SK-N-SH (cell line): ENCODE measurements at places on chromosomes 5 and 9. TPM values are rescaled to one million over a fixed set of nuclear protein-coding genes. Genes with fewer than 3 reads are reported as not detected.
A peak's percentile ranks its signal among the peaks of the same experiment; 100 is the strongest.

GRCh38 chr5:36696059-36696673 is 89.8 kb downstream of the SLC1A3 start:
- DNase-seq, result peak; percentile 59

- DNase-seq, result no peak
Measured at GRCh38 chr5:98779264-98779877, 5.9 kb downstream of the RGMB start.

DNA sequence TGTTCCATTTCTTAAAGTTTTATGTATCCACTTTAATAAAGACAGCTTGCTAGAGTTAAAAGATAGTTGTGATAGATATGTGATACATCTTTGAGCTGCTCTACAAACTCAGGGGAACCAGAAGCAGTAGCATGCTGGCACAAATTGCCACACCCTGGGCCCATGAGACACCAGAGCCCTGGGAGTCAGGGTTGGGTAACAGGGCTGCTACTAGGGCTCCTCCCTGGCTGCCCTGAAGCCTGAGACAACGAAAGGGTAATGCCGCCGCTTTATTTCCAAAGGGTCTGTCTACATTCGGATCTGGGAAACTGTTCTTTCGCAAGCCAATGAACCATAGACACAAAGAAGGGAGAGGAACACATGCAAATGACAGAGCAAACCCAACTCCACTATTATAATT is 29.2 kb downstream of the PTPN3 start:
- no peak for DNase-seq

GRCh38 chr5:96433066-96433447 is at the start of gene PCSK1:
PCSK1 (minus strand) TSS chr5:96433248; CDS start chr5:96433042, 206 bp downstream.
- peak; percentile 44 for DNase-seq

GRCh38 chr9:88748566-88749261 is 213.7 kb downstream of the NXNL2 start:
- DNase-seq, result no peak

DNA sequence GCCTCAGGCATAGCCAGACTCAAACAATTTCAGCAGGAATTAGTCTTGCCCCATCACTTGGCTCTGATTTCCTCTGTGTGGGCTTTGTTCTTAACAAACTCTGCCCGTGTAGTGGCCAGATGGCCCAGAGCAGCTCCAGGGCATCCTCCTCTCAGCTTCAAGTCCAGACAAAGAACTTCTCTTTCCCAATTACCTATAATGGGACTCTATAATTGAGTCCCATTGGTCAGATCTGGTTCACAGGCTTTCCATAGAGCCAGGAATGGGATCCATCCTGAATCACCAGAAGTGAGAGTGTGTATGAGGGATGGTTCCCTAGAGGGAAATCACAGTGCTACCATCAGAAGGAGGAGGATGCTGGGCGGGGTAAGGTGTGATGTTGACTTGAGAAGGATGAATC is 515.8 kb downstream of the KIF4B start:
- peak; percentile 42 for DNase-seq

DNA sequence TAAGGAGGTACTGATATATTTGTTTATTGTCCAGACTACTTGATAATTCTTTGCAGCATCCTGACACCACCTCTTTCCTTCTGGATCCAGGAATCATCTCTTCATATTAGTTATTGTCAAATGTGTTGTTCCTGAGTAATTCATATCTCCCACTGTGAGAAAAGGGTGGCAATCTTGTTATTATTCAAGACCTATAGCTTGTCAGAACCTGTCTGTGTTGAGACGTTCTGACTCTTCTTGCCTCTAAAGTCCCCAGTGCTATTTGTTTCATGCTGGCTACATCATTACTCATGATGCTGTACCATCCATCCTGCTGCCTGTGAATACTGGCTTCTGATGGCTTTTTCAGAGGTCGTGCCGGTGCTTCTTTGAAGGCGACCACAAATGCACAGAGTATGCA is 68.7 kb upstream of the TAF11L2 start:
- no peak for DNase-seq

GRCh38 chr5:172533399-172534228 is 79.3 kb upstream of the SH3PXD2B start:
- no peak for DNase-seq

DNA sequence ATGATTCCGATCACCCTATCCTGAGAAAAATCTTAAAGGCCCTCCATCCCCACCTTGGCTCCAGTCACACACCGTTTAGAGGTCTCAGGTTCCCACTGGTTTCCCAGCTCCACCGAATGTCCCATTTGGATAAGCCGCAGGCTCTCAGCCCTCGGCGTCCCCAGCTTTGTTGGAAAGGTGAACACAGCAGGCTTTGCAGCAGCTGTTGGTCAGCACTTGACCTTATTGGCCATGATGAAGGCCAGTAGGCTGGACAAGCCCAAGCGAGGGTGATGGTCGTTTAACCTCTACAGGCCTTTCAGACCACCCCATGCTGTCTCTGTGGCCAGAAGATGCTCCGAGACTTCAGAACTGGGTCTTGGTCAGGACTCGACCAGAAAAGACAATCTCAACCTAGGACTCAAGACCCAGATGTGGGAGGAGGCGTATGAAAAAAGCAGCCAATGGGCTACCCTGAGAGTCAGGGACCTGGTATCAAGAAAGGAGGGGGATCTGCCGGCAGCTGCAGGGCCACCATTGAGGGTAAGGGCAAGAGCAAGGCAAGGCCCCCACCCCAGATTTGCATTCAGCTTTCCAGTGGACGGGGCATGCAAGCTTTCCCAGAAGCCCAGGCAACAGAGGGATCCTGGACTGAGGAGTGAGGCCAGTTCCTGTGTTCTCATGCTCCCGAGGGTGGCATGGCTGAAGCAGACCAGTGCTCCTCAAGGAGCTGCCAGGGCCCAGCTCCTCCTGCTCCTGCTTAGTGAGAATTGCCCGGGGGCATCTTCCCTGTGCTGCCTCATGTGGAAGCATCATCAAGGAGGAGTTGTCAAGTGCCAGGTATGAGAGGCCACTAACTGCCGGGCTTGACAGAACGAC is 13.4 kb downstream of the UBE2QL1 start:
- DNase-seq, result no peak

DNA sequence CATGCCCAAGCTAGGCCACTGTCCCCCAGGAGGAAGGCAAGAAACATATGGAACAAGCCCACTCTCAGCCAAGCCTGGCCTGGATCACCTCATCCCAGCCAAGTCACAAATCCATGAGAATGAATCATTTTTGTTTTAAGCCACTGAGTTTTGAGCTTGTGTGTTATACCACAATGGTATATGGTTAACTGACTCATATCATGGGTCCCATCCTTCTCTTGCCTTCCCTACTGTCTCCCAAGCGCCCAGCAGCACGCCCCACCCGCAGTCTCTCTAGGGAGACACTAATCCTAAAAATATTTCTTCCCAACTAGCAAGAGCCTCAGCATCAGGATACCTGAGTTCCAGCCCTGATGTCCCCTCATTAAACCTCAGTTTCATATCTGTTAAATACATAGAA is 248.1 kb downstream of the CDK5RAP2 start:
- no peak for DNase-seq

GRCh38 chr5:68991279-68992084 is 102.3 kb upstream of the SLC30A5 start:
- DNase-seq, result no peak

DNA sequence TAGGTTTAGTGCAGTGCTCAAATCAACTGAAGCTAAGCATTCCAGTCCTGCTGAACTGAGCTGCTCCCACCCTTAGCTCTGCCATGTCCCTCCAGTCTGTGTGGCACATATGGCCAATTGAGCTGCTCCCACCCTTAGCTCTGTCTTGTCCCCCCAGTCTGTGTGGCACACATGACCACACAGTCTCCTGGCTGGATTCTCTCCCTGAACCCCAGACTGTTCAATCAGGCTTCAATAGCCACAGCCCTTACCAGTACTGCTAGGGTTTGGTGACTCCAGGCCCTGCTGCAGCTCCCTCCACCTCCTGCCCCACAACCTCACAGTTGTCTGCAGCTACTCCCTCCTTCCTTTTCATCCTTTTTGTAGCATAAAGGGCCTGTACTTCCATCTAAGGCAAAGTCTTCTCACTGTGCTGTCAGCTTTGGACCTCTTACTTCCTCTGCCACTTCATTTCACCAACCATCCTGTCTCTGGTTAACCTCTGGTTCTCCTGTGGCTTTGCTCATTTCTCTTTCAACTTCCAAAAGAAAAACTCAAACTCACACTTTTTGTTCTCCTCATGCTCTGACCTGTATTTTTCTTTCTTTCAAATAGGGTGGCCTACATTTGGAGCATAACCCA is 50.8 kb downstream of the ADAMTS12 start:
- no peak for DNase-seq

Gene SMIM33
- not detected in 2 replicates for polyA plus RNA-seq

Gene IFNA2
- not detected in 2 replicates for polyA plus RNA-seq

Gene PCDHB12
- polyA plus RNA-seq, result 1.9 and 2.0 TPM in 2 replicates

Gene MAMDC2
- polyA plus RNA-seq, result not detected in 2 replicates

Gene SLC45A2
- polyA plus RNA-seq, result 0.02 TPM in 1 of 2 replicates, not detected in the other

Gene ADGRD2
- polyA plus RNA-seq, result 0.05 and 0.10 TPM in 2 replicates

Gene SH2D3C
- 0.15 and 0.52 TPM in 2 replicates for polyA plus RNA-seq
